NCI-H446 (cell line): ENCODE measurements at places on chromosomes 1 and 21.

GRCh38 chr1:39431927-39432326, 59.5 kb upstream of the BMP8A start:
- no peak for DNase-seq

DNA sequence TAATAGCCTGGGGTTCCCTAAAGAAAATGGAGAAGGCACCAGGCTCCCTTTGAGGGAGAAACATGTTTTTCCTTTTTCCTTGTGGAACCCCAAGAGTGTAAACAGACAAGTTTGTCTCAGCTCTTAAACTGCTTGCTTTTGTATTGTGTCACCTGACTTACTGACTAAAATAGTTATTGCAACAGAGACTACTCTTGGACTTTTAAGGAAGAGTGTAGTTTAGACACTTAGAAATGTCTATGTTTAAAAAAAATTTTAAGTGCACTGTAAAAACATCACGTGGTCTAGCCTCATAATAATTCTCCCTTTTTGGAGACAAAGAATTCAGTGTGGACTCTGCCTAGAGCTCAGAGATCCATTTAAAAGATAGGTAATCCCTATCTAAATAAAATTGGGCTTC, 141.1 kb downstream of the TRIM33 start:
- DNase-seq, result no peak

DNA sequence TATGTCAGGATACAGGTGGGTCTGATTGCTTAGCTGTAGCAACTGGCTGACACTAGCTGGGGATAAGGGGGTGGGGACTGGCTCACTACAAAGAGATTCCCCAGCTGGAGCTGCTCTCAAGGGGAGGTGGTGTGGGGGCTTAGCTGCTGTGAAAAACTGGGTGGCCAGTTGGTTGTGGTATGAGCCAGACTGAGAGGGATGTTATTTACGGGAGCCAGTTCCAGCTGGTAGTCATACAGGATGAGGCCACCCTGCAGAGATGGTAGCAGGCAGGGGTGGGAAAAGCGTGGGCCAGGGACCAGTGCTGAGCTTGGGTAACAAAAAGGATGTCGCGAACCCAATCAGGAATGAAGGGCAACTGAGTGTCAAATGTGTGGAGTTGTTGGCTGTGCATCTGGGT, 204.0 kb upstream of the C21orf91 start:
- DNase-seq, result no peak

DNA sequence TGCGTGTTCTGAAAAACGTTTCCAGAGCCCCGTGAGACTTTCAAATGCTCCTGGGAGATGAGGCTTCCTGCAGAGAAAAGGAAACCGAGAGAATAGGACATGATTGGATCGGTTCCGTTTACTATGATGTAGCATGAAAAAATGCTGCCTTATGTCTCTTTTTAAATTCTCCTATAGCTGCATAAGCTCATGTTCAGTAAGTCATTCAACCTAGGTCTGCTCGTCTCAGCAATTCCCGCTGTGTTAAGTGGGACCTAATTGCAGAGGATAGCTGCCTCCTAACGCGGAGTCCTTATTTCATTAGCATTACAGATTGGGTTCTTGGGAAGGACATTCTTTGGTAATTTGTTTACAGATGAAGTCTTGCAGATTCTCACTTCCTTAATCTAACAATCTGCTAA, 165.3 kb downstream of the GALNT2 start:
- no peak for DNase-seq

GRCh38 chr1:54604572-54605370, 18.6 kb downstream of the FAM151A start:
- no peak for DNase-seq

- no peak for DNase-seq
These were observed 13.4 kb downstream of the ZCCHC17 start for GRCh38 chr1:31310198-31310597.

DNA sequence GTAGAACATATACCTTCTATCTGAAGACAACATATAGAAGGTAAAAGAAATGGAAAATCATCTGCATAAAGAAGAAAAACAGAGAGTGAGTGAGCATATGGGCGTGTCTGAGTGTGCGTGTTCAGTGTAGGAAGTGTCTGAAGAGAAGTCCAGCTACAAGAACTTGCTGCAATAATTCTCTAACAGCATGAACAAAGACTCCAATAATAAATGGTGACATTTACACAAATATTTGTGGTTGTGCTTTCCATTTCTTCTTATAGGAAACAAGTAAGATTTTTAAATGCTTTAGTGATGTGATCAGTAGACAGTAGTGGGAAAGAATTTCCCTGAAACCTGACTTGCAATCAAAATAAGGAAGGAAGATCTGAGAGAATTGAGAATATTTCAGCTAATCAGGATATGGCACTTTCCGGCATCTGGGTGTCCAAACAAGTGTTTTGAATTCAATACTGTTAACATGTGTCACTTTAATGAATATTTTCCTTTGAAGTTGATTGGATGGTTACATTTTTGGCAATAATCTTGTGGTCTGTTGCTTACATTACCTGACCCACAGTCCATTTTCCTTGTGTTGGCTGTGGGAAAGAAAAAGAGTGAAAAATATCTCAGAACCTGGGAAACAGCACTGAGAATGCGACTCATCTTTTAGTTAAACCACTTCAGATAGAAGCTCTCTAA, 154.0 kb downstream of the TGFB2 start:
- DNase-seq, result no peak

- DNase-seq, result no peak
These were observed 148.7 kb downstream of the HHAT start for GRCh38 chr1:210477328-210477924.

DNA sequence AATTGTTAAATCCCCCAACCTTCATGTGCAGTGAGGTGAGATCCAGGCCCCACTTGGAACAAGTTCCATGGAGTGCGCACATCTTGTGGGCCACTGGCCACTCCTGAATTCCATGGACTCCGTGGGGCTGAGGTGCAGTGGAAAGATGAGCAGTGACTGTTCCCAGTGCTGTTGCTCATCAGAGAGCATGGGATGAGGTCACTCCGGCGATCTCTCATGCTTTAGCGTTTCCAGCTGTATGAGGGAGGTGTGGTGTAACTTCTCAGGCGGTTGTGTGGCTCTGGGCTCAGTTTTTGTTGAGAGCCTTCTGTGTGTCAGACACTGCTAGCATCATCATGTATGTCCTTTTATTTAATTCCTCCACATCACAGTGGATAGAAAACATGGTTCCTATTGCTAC, 96.2 kb downstream of the GALNT2 start:
- no peak for DNase-seq

DNA sequence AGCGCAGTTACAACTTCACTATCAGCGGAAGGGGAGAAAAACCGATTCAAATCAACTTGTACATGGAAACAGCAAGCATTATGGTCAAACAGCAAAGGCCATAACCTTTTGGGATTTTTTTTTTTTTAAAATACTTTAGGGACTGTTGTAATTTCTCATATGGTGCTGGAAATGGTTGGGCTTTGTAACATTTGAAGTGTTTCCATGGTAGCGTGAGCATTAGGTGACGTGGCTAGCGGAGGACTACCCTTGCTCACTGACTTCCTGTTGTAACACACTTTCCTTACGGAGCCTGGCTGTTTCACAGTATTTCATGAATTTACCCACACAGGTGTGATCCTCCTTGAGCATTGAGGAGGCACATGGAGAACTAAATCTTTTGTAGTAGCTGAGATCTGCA, 269.5 kb downstream of the TM2D1 start:
- no peak for DNase-seq

- no peak for DNase-seq
These were observed 106.2 kb downstream of the UCK2 start for GRCh38 chr1:165933446-165934170.

DNA sequence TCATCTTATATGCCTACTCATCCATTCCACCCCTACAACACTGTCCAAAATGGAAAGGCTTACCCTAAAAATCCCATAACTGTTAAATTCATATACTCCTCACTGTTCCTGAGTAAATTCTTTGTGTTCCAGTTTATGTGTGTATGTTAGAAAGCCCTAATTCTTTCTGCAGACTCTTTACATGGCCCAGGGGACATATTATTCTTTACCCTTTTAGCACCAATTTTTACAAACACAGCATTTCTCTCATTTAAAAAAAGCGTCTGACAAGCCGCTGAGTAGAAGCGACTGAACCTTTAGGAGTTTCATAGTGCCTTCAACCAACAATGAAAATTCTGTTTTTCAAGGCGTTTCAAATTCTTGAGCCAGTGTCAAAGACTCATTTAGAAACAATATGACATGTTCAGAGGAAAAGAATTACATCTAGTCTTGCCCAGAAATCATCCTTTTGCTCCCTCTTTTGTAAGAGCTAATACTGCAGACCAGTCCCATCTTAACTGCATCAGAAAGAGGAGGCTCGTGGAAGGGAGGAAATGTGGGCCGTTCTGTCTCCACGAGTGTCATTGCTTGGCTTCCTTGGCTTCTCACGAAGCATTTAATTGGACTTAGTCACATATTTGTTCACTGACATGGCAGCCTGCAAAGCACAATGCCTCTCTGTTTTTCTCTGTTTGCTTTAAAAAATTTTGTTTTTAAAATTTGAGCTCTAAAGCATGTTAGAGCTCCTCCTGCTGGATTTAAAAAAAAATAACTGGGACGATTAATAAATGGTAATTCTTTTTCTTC, 21.3 kb upstream of the C1orf105 start:
- DNase-seq, result peak; percentile 87

DNA sequence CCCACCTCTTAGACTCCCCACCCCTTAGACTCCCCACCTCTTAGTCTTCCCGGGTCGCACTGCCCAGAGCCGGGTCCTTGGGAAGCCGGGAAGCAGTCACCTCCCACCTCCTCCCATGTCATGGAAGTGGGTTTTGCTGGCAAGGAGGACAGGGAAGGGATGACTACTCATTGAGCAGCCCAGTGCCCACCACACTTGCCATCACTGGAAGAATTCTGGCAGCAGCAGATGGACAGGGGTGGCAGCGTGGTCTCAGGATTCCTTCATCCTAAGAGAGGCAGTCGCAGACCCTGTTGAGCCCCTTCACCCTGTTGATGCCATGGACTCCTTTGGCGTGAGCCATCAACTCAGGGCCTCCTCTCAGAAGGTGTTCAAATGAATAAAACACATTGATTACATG, 140.8 kb downstream of the PGBD5 start:
- no peak for DNase-seq

GRCh38 chr1:159923203-159924024, 1.9 kb downstream of the TAGLN2 start:
- DNase-seq, result peak; percentile 40

DNA sequence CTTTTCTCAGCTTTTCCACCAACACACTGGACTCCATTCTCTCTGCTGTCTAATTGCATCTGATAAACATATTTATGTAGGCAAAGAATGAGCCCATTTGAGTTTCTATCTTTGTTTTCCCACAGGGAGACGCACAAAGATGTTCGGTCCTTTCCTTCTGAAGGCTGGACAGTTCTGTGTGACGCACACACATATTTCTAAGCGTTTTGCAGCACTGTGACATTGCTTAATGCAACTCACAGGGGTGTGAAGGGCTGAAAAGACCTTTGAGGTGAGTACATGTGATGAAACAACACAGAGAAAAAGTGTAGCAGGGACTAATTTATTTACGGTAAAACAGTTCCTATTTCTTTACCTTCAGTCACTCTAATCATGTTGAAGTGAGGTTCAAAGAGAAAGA, 323.1 kb upstream of the RUNX1 start:
- no peak for DNase-seq

- DNase-seq, result no peak
These were observed 14.6 kb downstream of the RIPK4 start for GRCh38 chr21:41752231-41752681.

- DNase-seq, result no peak
These were observed 328 bp downstream of the UQCRHL start for GRCh38 chr1:15807121-15807520.

GRCh38 chr1:234856845-234857245, 246.9 kb upstream of the IRF2BP2 start:
- DNase-seq, result no peak

- DNase-seq, result no peak
These were observed 9.1 kb downstream of the ADAMTSL4 start for GRCh38 chr1:150558303-150558704.

GRCh38 chr1:173356191-173356762, 120.9 kb upstream of the PRDX6 start:
- DNase-seq, result no peak

DNA sequence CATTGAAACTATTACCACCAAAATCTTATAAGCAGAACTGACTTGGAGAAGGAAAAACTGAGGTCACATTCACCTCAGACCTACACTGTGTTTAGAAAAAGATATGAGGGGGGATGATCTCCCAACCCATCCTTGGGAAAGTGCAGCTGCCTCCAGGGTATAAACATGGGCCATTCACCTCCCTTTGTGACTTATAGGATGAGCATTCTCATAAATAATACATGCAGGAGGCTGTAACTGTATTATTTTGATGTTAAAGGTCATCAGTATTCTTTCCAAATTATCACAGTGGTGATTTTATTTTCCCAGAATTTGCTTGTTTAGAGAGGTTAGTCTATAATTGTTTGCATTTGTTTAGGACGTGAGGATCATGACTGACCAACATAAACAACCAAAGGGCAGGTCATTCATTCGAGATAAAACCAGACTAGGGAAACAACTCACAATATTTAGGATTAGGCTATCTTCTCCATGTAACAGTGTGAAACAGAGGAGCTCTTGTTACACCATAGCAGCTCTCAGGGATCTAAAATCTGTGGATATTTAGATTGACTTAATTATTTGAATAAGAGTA, 109.2 kb upstream of the NR5A2 start:
- no peak for DNase-seq
